Hepatocyte (in vitro differentiated cells): ENCODE measurements at places on chromosomes 2 and 18.

DNA sequence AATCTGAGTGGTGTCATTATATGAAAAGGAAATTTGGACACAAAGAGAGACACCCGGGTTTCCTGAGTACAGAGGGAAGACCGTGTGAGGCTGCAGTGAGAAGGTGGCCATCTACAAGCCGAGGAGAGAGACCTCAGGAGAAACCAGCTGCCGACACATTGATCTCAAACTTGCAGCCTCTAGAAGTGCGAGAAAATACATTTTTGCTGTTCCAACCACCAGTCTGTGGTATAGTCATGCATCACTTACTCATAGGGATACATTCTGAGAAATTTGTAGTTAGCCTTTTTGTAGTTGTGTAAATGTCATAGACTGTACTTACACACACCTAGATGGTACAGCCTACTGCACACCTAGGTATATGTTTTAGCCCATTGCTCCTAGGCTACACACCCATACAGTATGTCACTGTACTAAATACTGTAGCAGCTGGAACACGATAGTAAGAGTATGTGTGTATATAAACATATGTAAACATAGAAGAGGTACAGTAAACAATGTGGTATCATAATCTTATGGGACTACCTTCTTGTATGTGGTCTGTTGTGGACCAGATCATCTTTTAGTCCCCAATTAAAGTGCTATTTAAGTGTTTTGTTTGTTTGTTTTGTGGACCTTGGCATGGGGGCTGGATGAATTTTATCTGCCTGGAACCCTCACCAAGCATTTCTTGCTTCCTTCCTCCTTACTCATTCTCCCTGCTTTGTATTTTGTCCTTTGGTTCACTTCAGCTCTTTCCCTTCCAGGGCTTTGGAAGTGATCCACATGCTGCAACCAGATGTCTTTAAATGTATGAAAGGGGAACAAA is 38.3 kb upstream of the SESTD1 start:
- H3K27ac ChIP-seq, result no peak overlapping the region
- DNase-seq, result no peak
- H3K36me3 ChIP-seq, result no peaks in the 10 kb centered on the region
- no peaks in the 10 kb centered on the region for H3K27me3 ChIP-seq
- H3K4me3 ChIP-seq, result no peak overlapping the region

DNA sequence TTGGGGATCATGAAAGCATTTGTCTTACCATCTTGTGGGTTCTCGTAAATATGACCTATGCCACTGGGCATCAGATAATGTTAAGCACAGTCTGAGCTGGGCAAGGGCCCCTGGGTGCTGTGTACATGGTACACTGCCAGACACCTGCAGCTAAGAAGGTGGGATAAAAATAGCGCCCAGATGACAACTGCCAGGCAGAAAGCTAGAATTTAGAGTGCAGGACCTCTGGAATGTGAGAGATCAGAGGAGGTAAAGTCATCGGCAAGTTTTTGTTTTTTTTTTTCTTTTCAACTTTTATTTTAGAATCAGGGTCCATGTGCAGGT is 53.8 kb upstream of the CYRIA start:
- no peaks in the 10 kb centered on the region for H3K4me1 ChIP-seq
- no peak for DNase-seq
- H3K36me3 ChIP-seq, result no peaks in the 10 kb centered on the region
- peaks cover 10% of the 10 kb centered on the region for H3K27me3 ChIP-seq

DNA sequence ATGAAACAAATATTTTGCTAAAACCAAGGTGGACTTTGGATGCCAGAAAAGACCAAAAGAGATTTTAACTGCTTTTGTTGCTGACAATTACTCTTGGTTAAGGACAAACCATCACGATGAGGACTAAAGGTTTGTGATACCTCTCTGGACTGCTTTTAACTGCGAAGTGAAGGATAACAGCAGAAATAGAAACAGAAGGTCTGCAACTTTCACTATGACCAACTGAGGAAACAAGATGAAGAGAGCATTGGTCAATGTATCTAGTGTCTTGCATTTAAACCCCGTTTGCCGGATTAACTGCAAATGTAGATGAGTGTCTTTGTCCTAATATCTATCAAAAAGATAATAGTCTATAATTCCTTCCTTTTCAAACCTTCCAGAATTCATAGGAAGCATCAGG is 541.7 kb downstream of the ERBB4 start:
- H3K4me3 ChIP-seq, result no peak overlapping the region
- H3K27ac ChIP-seq, result no peak overlapping the region
- H3K4me1 ChIP-seq, result no peaks in the 10 kb centered on the region
- no peaks in the 10 kb centered on the region for H3K27me3 ChIP-seq
- H3K36me3 ChIP-seq, result no peaks in the 10 kb centered on the region
- DNase-seq, result no peak

DNA sequence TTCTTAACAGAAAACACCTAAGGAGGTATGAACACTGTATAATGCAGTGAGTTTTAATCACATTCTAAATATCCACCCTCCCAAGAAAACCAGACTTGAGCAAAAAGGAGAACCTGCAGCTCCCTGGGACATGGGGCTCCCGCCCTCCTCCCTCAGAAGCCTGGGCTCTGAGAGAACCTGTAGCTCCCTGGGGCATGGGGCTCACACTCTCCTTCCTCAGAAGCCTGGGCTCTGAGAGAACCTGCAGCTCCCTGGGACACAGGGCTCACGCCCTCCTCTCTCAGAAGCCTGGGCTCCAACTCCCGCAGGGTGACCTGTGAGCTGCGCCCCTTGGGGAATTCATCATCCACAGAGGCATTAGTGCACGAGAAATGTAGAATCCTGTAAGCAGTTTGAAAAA is 222.9 kb downstream of the SNTG2 start:
- H3K36me3 ChIP-seq, result no peaks in the 10 kb centered on the region
- H3K27ac ChIP-seq, result no peak overlapping the region
- H3K4me1 ChIP-seq, result no peaks in the 10 kb centered on the region
- DNase-seq, result no peak

DNA sequence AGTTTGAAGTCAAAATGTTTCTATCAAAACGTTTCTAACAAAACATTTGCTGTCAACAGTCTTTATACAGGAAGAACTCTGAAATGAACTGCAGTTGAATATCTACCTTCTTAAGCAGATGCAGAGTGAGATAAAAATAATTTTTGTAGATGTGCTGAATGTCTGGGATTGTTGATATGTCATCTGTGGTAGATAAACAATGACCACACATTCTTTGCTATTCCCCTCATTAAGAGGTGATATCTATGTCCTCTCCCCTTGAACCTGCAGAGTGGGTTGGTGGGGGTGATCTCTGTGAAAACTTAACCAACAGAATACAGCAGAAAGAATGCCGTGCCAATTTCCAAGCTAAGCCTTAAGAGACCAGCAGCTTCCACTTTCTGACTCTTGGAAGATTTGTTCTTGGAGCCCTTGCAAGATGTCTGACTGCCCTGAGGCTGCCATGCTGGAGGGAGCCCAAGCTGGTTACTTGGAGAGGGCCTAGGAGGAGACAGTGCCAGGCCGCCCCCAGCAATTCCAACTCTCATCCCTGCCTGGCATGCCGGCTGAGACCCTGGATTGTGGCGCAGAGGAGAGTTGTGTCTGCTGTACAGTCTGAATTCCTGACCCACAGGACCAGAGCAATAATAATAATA is 80.8 kb downstream of the COLEC12 start:
- no peak overlapping the region for H3K27ac ChIP-seq
- H3K36me3 ChIP-seq, result no peaks in the 10 kb centered on the region
- no peak for DNase-seq
- H3K4me1 ChIP-seq, result peaks cover 6% of the 10 kb centered on the region
- no peak overlapping the region for H3K4me3 ChIP-seq
